ENCODE measurements at places on chromosomes 3 and 15.

DNA sequence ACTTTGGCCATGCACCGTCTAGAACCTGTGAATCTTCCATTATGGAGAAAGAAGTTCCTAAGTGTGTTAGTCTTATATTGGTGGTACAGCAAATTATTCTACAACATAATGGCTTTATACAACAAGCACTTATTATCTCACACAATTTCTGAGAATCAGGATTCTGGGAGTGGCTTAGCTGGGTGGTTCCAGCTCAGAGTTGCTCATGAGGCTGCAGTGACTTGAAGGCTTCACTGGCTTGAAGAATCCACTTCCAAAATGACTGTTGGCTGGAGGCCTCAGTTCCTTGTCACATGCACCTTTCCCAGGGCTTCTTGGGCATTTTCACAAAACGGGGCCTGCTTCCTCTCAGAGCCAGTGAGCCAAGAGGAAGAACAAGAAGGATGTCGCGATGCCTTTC is 82.3 kb upstream of the RNF7 start:
- DNase-seq = no peak

DNA sequence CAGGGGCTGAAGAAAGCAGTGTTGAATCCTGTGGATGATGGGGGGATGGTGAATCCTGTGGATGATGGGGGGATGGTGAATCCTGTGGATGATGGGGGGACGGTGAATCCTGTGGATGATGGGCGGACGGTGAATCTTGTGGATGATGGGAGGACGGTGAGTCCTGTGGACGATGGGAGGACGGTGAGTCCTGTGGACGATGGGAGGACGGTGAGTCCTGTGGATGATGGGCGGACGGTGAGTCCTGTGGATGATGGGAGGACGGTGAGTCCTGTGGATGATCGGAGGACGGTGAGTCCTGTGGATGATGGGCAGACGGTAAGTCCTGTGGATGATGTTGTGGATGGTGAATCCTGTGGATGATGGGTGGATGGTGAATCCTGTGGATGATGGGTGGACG is 170.7 kb downstream of the SV2B start:
- DNase-seq = no peak

GRCh38 chr15:63042877-63043334 is 359 bp downstream of the TPM1 start:
- DNase-seq = no peak

- DNase-seq = peak; percentile 39
Measured at GRCh38 chr3:112770032-112770626, 76.5 kb downstream of the CD200R1L start.

GRCh38 chr15:45670091-45670490 is 35.3 kb downstream of the SQOR start:
- no peak for DNase-seq

GRCh38 chr3:125318167-125318865 is 56.8 kb downstream of the ZNF148 start:
- no peak for DNase-seq

DNA sequence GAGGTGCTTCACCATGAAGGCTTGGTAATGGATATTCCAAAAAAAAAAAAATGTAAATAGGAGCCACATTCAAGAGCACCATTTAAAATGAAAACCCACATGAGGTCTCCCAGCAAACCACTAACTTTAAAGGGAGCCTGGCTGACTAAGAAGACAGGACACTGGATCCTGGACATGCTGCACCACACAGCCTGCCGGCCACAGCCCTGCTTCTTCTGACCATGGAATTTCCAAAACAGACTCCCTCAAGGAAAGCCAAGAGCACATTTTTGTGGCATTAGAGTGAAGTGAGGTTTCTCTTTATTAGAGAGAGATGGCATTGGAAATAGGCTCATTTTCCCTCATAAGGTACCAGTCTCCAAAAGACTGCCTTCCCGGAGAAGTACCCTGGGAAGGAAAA is 113.9 kb downstream of the RORA start:
- no peak for DNase-seq

GRCh38 chr3:30464381-30464780 is 142.0 kb upstream of the TGFBR2 start:
- no peak for DNase-seq

- no peak for DNase-seq
Measured at GRCh38 chr3:42504334-42505127, 2.1 kb downstream of the VIPR1 start.

DNA sequence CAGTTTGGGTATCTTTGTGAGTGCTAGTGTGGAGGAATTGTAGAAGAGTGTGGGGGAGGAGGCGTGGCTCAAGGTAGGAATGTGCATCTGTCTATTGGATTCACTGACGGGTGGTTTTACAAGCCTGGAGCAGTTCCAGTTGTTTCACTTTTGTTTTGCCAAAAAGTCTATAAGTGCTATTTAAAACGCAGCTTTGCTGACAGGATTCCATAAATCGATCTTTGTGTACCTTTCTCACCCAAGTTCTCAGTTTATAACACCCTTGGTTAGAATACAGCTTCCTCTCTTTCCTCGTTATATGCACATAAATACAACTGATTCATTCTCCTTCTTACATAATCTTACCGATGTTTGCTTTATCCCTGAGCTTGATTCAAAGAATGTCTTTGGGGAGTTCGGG is 123.2 kb upstream of the UBE2E2 start:
- DNase-seq = no peak

GRCh38 chr3:8741581-8742261 is 8.1 kb downstream of the CAV3 start:
- no peak for DNase-seq

- DNase-seq = no peak
Measured at GRCh38 chr15:22888120-22888859, 49.8 kb downstream of the NIPA2 start.

DNA sequence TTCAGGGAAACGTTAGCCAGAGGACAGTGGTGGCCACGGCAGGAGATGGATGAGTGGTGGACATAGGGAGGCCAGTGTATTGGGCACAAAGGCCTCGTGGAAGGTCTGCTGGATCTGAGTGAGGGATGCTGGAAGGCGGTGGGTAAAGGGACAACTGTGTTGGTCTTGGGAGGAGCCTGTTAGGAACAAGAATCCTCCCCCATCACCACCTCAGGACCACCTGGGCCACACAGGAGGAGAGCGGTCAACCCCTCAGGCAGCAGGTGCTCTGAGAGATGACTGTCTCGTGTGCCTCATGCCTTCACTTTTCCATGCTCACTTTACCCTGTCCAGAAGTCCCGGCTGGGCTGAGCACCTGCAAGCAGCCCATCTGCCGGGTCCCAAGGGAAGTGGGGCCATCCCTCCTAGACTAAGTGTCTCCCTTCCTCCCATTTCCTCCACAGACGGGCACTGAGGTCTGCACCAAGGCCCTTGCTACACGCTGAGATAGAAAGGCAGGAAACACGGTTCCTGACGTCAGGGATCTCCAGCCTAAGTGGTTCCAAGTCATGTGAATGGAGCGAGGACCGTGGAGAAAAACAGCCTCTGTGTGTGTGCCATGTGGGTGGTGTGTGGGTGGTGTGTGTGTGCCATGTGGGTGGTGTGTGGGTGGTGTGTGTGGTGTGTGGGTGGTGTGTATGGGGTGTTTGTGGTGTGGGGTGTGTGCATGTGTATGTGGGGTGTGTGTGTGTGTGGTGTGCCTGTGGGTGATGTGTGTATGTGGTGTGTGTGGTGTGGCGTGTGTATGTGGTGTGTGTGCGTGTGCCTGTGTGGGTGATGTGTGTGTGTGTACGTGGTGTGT is 47.8 kb upstream of the CTSH start:
- no peak for DNase-seq

DNA sequence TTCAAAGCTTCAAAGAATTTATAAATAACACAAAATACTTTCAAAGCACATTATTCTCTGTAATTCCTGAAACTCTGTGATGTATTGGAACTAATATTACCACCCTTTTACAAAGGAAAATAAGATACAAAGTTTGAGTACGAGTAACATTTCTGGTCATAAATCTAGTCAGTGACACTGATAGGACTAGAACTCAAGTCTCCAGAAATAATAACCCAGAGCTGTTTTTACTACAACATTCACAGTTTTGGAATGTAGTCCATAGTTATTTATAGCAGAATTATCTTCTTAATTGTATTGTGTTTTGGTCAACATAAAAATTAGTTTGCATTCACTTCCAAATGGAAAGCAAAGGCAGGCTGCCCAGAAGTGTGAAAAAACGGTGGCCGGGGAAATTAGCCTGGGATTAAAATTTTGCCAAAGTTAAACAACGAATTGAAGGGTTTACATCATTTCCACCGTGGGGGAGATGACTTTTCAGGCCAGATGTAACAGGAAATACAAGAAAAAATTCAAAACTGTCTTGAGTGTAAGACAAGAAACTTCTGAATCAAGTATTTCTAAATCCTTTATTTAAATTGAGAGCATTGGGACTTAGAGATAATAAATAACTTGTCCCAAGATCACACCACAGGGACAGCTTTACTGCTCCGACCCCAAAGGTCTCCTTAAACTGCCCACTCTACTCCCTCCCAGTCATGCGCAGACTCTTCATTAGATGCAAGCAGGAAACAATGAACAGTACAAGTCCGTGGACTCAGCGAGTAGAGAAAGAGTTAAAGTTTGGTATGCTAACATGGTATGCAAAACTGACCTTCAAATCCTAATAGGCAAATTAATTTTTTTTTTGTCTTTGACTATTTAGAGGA is 74.3 kb upstream of the VGLL4 start:
- DNase-seq = no peak

GRCh38 chr15:78079298-78080087 is 2.0 kb upstream of the TBC1D2B start:
- DNase-seq = no peak

DNA sequence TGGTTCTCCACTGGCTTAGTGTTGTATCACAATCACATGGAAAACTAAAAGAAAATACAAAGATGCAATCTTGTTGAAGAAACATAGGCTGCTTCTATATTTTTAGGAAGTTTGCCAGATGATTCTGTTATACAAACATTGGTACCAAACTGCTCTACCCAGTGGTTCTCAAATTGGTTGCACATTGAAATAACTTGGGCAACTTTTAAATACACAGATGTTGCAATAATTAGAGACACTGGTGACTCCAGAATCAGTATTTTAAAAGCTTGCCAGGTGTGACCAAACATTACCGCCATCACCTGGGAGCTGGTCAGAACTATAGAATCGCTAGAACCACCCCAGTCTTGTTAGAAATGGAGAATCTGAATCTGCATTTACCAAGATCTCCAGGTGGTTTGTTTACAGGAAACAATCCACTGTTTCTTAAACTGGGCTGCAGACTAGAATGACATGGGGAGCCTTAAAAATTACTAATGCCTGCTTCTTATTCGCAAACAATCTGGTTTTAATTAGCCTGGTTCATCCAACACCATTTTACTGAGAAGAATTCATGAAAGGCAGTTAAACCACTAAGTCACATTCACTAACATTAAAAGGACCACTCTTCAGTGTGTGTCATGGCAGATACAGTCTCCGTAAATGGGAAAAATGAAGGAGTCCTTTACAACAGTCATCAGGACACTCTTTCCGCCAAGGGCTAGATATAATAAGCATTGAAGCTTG is 76.5 kb downstream of the ACAP2 start:
- no peak for DNase-seq

DNA sequence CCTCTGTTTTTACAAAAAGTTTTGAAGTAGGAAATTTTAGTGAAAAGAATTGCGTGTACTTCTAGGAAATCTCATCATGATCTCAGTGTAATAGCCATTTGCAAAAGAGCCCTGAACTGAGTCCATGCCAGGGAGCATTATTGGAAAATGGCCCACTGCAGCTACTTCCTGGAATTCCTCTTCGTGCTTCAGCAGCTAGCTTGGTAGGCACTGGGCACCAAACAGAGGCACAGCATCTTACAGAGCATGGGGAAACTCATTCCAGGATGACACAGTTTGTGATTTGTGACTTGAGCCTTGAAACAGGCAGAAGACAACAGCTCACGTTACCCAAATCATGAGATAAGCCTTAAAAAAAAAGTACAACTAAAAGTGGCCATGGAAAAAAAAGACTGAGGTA is 179.1 kb downstream of the WDR72 start:
- no peak for DNase-seq

DNA sequence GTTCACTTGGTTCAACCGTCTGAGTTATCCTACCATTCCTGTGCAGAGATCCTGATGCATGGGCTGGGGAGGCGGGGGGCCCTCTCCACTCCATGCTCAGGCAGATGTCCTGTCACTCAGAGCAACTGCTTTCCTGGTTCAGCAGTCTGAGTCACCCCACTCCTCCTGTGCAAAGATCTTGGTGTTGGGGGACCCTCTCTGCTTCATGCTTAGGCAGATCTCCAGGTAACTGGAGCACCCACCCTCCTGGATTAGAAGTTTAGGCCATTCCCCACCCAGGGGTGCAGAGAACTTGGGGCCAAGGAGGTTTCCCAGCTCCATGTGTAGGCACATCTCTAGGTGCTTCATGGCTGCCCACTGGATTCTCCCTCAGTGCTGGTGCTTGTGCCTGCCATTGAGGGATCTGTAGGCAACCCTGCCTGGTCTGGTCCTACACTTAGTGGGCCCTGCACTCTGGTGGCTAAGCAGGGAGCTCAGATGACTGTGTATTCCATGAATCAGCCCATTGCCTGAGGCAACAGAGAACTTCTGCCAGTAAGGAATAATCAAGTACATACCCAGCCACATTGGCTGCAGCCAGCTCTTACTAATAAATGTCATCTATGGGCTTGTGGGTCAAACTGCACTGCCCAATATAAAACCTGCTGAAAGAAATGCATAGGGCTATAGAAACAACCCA is 465.4 kb upstream of the THBS1 start:
- DNase-seq = no peak

Data from thoracic aorta (tissue), 2 donors.